WTC11 (cell line): ENCODE measurements at places on chromosomes 5 and 9. TPM values are rescaled to one million over a fixed set of nuclear protein-coding genes. Genes with fewer than 3 reads are reported as not detected.

DNA sequence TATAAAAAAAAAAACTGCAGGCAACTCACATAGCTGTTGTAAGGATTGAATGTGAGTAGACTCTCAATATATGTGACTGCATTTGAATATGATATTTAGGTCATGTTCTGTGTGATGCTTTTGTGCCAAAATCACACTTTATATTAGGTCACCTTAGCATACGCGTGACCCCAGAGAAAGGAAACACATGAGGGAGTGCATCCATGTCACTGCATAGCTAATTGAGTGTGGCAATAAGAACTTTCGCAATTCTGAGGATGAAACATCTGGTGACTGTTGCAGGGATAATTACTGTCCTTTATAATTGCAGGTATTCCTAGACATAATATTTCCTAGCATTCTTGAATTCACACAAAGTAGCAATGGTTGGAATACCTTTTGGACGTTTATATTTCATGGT is 459.5 kb upstream of the KLF4 start:
- DNase-seq, result no peak
- no peak overlapping the region for H3K4me3 ChIP-seq
- H3K4me1 ChIP-seq, result no peaks in the 10 kb centered on the region
- H3K36me3 ChIP-seq, result peaks cover 12% of the 10 kb centered on the region
- H3K27ac ChIP-seq, result no peak overlapping the region

- peak overlapping the region; percentile 14; the same call in 1 of the 2 replicates for H3K27ac ChIP-seq
- no peaks in the 10 kb centered on the region for H3K4me1 ChIP-seq
- H3K4me3 ChIP-seq, result no peak overlapping the region
- no peak for DNase-seq
- H3K36me3 ChIP-seq, result peaks cover 34% of the 10 kb centered on the region
- H3K27me3 ChIP-seq, result no peaks in the 10 kb centered on the region
These were observed 73.2 kb downstream of the SH3PXD2B start for GRCh38 chr5:172380987-172381643.

DNA sequence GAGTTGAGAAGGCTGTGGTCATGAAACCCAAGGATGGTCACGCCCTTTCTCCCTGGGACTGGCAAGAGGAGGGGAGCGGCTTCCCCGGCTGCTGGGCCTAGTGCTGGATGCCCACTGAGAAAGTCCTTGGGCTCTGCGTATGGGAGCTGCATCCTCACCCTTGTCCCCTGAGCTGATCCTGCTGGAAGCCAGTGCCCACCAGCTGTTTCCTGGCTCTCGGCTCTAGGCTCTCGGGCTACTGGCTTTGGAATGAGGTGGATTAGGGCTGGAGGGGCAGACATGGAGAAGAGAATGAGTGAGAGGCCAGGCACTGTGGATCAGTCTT is 149.3 kb upstream of the PPP1R26 start:
- no peak overlapping the region for H3K27ac ChIP-seq
- peak; percentile 4 for DNase-seq
- H3K4me1 ChIP-seq, result 0 out of 2 replicates have a peak, but pooled peaks cover 5% of the 10 kb centered on the region
- no peaks in the 10 kb centered on the region for H3K27me3 ChIP-seq

Gene GABRA1
- 0.48 to 0.57 TPM (median 0.50 TPM) in 3 replicates for total RNA-seq

Gene EPB41L4B
- 20.0 to 21.8 TPM (median 21.7 TPM) in 3 replicates for total RNA-seq
